ENCODE measurements at places on chromosomes 3 and 15. TPM values are rescaled to one million over a fixed set of nuclear protein-coding genes. Genes with fewer than 3 reads are reported as not detected.

U2SURP gene
- 132 TPM for total RNA-seq

DNA sequence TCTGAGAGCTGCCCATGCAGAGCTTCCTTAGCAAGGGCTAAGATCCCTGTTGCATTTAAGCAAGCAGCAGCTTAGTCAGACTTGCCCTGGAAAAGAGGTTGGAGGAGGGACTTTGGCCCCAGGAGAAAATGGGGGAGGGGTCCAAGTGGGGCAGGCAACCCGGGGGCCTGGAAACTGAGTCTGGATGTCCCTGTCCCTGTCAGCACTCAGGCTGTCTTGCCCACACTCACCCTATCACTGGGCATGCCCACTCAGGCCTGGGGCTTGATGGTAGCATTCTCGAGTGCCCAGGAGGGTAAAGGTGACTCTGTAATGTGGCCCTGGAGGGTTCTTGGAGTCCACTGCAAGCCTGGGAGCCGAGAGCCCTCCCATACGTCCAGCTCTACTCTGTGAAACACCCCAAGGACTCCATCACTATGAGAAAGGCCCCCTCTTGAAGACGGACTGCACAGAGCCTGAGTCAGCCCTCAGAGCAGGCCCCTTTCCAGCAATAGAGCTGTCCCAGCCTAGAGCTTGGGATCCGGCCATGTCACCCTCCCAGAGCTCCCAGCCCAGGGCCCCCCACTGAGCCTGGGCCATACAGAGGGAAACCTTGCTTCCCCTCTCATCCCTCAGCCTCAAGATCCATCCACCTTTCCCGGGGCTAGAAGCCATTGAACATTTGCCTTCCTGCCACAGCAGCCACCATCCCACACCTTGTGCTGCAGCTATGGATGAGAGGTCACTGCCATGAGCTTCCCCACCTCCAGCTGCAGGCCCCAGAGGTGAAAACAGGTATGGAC is 13.4 kb downstream of the MYL3 start:
- DNase-seq: no peak
- H3K27ac ChIP-seq: no peak overlapping the region
- no peaks in the 10 kb centered on the region for H3K36me3 ChIP-seq
- H3K4me3 ChIP-seq: no peak overlapping the region

GRCh38 chr3:192187485-192188051 is 539.8 kb downstream of the FGF12 start:
- no peak overlapping the region for H3K27ac ChIP-seq
- no peaks in the 10 kb centered on the region for H3K27me3 ChIP-seq
- H3K4me1 ChIP-seq: no peaks in the 10 kb centered on the region
- H3K36me3 ChIP-seq: no peaks in the 10 kb centered on the region
- no peak for DNase-seq

- no peak overlapping the region for H3K27ac ChIP-seq
- H3K4me1 ChIP-seq: peaks cover 11% of the 10 kb centered on the region
- no peaks in the 10 kb centered on the region for H3K27me3 ChIP-seq
- DNase-seq: no peak
- no peak overlapping the region for H3K4me3 ChIP-seq
- H3K36me3 ChIP-seq: no peaks in the 10 kb centered on the region
Observed at GRCh38 chr15:38225381-38225780, 27.3 kb upstream of the SPRED1 start.

DNA sequence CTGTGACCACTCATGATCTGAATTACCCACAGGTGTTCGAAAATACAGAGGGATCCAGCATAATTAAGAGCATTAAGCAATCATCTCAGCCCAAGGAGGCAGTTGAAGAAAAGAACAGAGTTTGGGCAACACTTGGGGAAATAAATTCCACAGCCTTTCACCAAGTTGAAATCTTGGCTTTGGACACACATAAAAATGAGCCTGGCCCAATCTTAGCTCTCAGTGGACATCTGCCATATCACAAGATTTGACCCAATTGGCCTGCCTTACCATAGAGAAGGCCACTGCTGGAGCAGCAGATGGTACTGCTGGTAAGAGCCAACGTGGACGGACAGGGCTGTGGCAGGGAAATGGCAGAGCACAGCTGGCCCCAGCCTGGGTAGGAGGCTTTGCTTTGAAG is 13.0 kb downstream of the FOXP1 start:
- DNase-seq: no peak
- H3K4me1 ChIP-seq: no peaks in the 10 kb centered on the region
- H3K4me3 ChIP-seq: no peak overlapping the region
- H3K36me3 ChIP-seq: no peaks in the 10 kb centered on the region
- no peak overlapping the region for H3K27ac ChIP-seq
- no peaks in the 10 kb centered on the region for H3K27me3 ChIP-seq

GRCh38 chr15:81480645-81481053 is 106.6 kb upstream of the TMC3 start:
- H3K36me3 ChIP-seq: no peaks in the 10 kb centered on the region
- peaks cover 27% of the 10 kb centered on the region for H3K27me3 ChIP-seq
- DNase-seq: peak; percentile 24
- no peaks in the 10 kb centered on the region for H3K4me1 ChIP-seq
- H3K27ac ChIP-seq: no peak overlapping the region
